ENCODE measurements at places on chromosomes 7 and 10. TPM values are rescaled to one million over a fixed set of nuclear protein-coding genes. Genes with fewer than 3 reads are reported as not detected.

Gene CLDN12
- 1.8 TPM for polyA plus RNA-seq

Gene ITPRID1
- polyA plus RNA-seq: not detected

Gene TNS3
- not detected for polyA plus RNA-seq

Gene LRWD1
- polyA plus RNA-seq: 11.4 TPM

Gene NAPEPLD
- polyA plus RNA-seq: 4.9 TPM

Gene NDUFA5
- polyA plus RNA-seq: 87.5 TPM

Gene AZGP1
- polyA plus RNA-seq: not detected

Gene TAS2R3
- polyA plus RNA-seq: not detected

Gene RBP4
- polyA plus RNA-seq: not detected

Gene ANXA8L1
- polyA plus RNA-seq: not detected

Gene GPR37
- polyA plus RNA-seq: not detected

Gene ZNF33A
- 19.3 TPM for polyA plus RNA-seq

Gene HOXA4
- polyA plus RNA-seq: 0.22 TPM

Gene CRYGN
- 0.69 TPM for polyA plus RNA-seq

Gene PON1
- polyA plus RNA-seq: not detected
